ENCODE measurements at places on chromosomes 7 and 10.

- no peak for DNase-seq
These were observed 306.2 kb downstream of the BICC1 start for GRCh38 chr10:58818900-58819299.

- DNase-seq = no peak
These were observed 19.5 kb upstream of the HERPUD2 start for GRCh38 chr7:35714407-35714806.

DNA sequence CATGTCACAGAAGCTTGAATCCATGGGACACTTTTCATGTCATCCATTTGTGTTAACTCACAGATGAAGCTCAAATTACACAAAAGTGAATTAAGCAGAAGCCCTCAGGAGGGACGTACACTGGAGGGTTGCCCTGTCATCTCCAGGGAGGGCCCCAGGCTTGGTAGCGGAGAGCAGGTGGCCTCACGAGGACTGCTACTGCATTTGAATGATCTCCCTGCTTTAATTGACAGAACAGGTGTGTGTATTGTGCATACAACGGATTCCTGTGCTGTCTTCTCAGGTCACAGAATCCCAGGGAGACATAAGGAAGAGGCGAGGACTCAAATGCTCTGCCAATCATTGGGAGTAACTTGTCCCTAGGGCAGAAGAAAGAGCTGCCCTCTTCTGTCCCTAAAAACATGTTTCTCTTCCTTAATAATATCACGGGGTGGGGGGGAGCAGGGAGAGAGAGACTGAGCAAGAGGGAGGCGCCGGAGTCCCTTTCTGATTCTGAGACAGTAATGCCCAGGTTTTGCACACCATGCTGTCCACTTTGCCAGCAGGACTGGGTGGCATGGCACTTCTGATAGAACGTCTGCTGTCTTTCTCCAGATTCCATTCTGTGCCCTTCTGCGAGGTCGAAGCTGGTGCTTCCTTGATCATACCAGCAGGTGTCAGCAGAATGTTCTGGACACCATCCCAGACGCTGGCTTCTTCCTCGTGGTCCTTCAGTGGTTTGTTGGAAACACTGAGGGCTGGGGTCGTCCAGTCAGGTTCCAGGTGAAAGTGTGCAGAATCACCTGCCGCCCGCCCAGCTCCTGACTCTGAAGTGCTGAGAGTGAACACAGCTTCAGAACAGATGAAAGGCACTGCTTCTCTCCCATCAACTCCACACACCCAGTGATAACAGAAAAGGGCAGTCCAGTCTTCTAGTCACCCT is 26.2 kb upstream of the RASGEF1A start:
- DNase-seq = no peak

- DNase-seq = no peak
These were observed 116.5 kb downstream of the SVOPL start for GRCh38 chr7:138584696-138585095.

- DNase-seq = no peak
These were observed 122.5 kb downstream of the MGMT start for GRCh38 chr10:129589546-129589945.

- DNase-seq = no peak
These were observed 3.4 kb upstream of the NT5C2 start for GRCh38 chr10:103196516-103196915.

DNA sequence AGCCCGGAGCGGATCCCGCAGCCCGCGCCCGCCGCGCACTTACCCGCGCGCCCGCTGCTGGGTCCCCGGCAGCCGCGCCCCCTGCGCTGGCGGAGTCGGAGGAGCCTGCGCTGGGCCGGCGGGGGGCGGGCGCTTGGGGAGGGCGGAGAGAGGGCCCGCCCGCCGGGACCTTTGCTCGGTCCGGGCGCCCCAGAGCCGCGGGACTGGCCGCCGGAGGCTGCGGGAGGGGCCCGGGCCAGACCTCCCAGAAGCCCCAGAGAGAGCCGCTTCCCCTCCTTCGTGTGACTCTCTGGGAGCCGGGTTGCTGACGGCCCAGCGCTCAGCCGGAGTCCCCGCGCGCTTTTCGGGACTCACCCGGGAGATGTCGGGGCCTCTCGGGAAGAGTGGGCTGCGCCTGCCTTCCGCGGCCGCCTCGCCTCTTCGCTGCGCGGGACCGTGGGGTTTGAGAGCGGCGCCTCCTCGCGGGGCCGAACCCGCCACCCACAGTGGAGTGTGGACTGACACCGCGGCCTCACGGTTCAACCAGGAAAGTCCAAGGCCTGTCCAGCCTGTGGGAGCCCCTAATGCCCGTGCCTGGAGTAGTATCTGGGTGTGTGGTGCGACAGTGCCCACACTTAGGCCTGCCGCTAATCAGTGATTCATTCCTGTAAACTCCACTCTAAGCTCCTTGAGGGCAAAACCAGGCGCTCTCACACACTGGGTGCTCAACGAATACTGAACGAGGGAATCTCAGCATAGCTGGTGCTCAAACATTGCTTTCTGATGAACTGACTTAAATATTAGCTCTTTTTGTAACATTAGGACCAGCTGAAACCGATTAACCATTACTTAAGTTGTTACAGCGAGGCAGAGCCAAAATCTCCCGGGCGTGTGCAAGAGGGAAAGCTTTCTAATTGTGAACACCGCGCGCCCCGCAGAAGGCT is at the start of gene GSDME:
Gene GSDME, minus strand, starts transcription at position 112 of the 923 bp plus-strand sequence. CDS start 7,690 bp downstream, outside the sequence.
- DNase-seq = no peak
